Stimulated activated CD8-positive, alpha-beta memory T cell treated with anti-CD3 and anti-CD28 coated beads, Interleukin-4, amount 100 ng/mL, for 1 hour (primary cell): ENCODE measurements at places on chromosomes 2 and 18.

DNA sequence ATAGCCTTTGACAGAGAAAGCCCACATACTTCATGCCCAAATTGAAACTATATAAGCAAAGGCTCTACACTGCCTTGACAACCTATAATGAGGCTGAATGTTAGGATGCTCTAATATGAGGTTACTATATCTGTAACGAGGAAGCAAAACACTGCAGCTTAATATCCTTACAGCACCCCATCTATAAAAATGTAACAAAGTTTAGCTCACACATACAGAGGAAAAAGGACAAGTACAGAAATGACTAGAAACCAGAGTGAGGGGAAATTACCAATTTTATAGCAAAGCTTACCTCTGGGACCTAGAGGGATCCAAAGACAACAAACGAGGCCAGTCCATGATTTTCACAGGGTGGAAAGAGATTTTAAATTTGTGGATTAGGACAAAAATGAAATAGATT is 138.5 kb downstream of the COL4A4 start:
- no peak for DNase-seq

- DNase-seq = no peak
These were observed 65.7 kb downstream of the KLHL14 start for GRCh38 chr18:32707147-32707546.

DNA sequence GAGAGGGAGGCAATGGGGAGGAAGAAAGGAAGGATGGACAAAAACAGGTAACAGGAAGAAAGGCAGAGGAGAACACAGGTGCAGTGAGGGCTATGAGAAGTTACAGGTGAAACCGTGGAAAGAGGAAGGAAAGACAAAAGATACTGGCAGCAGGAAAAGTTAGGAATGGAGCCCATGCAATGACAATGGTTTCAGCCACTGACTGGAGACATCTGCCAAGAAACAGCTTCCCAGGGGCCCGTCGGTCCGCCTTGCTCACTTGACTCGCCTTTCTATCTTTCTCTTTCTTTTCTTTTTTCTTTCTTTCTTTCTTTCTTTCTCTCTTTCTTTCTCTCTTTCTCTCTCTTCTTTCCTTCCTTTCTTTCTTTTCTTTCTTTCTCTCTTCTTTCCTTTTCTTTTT is 37.5 kb downstream of the ST8SIA5 start:
- no peak for DNase-seq

DNA sequence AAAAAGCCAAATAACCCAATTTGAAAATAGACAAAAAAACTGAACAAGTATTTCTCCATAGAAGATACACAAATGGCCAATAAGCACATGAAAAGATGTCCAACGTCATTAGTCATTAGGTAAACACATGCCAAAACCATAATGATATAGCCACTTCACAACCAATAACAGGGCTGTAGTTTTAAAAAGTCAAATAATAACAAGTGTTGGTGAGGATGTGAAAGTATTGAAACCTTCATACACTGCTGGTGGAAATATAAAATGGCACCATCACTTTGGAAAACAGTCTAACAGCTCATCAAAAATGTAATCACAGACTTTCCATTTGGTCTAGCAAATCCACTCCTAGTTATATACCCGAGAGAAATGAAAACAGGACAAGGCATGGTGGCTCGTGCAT is 144.2 kb upstream of the CYP1B1 start:
- no peak for DNase-seq

GRCh38 chr18:79366177-79367094 is 29.3 kb upstream of the NFATC1 start:
- DNase-seq = no peak

GRCh38 chr2:118844261-118845004 is 3.0 kb downstream of the EN1 start:
- DNase-seq = no peak

DNA sequence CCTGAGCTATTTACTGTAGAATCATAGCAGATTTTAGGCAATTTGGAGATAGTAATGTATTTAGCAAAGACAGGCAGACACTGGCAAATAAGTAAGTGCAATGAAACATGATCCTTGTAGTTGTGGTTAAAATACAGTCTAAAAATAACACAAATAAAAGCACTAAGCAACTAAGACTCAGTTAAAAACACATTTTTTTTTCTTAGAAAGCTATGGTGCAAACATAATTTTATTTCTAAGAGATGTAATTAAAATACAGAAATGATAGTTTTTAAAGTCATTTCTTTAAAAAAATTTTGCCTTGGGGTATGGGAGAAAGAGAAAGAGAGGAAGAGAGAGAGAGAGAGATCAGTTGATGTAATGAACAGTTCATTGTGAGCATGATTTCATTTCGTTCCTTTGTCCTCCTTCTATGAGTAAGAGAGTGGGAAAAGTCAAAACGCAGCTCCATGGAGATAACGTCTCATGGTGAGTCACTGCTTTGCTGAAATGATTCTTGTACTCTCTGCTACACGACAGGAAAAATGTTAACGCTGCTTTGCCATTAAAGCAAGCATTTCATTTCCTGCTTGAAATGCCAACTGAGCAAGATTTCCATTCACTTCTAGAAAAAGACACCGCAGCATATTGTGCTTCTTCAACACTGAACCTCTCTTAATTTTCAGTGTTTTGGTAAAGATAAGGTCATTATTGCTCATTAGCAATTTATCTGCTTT is 61.3 kb upstream of the PGAP1 start:
- no peak for DNase-seq

- DNase-seq = no peak
These were observed 114.6 kb downstream of the MYO5B start for GRCh38 chr18:50080316-50080715.

GRCh38 chr2:190062053-190062452 is 476 bp downstream of the MSTN start:
- no peak for DNase-seq

GRCh38 chr18:27042177-27042576 is 142.9 kb downstream of the CHST9 start:
- DNase-seq = no peak

GRCh38 chr2:172181840-172182239 is 79.1 kb upstream of the DLX2 start:
- DNase-seq = no peak
